Pulmonary artery endothelial cell (primary cell): ENCODE measurements at places on chromosomes 2 and 18.
A peak's percentile ranks its signal among the peaks of the same experiment; 100 is the strongest.

DNA sequence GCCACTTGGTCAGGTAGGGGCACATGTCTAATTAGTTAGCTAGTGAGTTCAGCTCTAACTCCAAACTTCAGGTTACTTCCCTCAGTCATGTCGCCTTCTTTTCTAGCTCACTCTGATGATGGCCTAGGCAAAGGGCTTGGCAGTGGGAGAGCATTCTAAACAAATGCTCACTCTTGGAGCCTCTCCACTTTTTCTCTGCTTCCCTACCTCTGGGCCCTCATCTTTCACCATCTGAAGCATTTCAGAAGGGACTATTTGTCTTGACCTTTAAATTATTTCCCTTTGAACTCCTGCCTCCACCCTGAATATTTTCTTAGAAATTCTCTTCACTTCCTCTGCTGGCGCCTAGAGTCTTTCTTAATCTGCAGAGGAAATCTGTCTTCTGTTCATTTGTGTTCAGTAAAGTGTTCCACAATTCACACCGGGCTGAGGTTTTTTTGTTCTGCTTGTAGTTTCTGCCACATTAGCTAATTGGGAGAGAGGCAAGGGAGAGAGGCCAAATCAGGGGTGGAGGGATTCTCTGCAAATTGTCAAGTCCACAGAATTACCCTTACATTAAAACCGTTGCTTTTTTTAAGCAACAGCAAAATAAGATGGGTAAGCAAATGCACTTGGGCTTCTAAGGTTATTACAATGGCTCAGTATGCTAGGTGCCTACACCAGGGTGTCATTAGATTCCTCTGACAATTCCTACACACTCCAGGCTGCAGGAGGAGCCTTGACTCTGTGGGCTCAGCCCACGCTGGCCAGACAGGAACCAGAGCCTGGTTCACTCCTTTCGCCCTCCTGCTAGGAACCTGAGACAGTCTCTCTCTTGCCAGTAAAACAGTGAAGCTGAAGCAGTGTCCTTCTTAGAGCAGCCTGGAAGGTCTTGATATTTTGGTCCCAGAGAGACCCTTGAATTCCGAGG lies 5.5 kb downstream of the MSGN1 start:
- no peak for DNase-seq

GRCh38 chr2:86249579-86250391 lies 50.5 kb downstream of the MRPL35 start:
- no peak for DNase-seq

GRCh38 chr2:223925106-223925505 lies 20.0 kb downstream of the WDFY1 start:
- DNase-seq: no peak

- no peak for DNase-seq
Observed at GRCh38 chr2:216480221-216480620, 18.4 kb upstream of the RPL37A start.

GRCh38 chr2:27653397-27653796 lies 10.0 kb downstream of the SUPT7L start:
- DNase-seq: no peak

DNA sequence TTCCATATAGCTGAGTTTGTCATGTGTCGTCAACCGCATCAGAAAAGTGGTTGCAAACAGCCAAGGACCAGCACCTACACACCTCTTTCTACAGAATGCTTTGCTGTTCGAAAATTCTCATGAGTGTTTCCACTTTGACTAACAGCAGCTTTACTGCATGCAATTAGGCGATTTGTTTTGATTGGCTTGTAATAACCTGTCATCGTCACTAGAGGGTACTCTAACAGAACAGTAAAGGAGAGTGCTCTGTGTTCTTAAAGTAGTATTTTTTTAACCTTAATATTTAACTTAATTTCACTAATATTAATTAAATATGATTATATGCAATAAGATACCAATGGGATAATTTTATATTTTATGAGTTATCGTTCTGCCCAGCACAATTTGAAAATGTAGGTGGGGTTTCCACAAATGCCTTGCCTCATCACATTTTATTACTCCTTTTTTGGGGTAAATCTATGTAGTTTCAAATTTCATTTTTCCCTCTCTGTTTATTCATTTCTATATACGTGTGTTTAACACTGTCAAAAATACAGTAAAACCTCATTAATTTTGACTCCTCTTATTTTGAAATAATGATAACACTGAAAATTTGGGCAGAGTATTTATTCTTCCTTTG lies 502.2 kb downstream of the NRXN1 start:
- DNase-seq: no peak

- no peak for DNase-seq
Observed at GRCh38 chr18:24372279-24372872, 25.2 kb downstream of the OSBPL1A start.

GRCh38 chr2:200677721-200678532 lies 92.1 kb downstream of the AOX1 start:
- no peak for DNase-seq

GRCh38 chr18:74353169-74353775 lies 37.6 kb downstream of the C18orf63 start:
- DNase-seq: peak; percentile 22

GRCh38 chr2:222884805-222885424 lies 24.1 kb downstream of the ACSL3 start:
- DNase-seq: no peak

DNA sequence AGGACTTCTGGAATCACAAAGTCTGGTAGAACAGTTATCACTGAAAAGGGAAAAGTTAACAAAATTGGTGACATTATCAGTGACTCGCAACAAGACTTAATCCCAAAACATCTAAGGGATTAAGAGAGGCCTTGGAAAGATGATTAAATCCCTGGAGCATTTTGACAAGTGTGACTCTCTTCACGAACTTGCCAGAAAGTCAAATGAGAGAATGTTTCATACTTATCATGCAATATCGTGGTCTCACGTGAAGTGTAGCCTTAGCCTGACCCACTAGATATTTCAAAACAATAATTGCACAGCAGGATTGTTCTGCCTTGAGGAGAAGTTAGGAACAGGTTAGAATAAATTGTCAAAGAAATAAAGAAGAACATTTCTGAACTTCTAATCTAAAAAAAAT lies 104.5 kb downstream of the COL6A3 start:
- DNase-seq: no peak

DNA sequence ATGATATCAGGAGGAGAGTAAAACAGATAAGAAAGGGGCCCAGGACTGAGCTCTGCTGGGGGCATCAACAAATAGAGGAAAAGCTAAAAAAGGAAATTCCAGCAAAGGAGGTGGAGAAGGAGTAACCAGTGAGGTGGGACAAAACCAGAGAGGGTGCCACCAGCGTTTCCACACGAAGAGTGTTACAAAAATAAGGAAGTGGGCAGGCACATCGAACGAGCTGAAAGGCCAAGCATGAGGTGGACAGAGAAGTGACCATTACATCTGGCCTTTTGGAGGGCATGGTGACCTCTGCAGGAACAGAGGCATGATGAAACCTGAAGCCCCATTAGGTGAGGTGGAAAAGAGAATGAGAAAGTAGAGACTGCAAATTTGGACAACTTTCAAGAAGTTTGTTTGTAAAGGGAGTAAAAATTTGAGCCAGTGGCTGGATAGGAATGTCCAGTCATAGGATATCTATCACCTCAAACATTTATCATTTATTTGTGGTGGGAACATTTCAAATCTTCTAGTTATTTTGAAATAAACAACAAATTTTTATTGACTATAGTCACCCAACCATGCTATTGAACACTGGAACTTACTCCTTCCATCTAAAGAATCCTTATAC lies 18.4 kb upstream of the VIT start:
- no peak for DNase-seq

DNA sequence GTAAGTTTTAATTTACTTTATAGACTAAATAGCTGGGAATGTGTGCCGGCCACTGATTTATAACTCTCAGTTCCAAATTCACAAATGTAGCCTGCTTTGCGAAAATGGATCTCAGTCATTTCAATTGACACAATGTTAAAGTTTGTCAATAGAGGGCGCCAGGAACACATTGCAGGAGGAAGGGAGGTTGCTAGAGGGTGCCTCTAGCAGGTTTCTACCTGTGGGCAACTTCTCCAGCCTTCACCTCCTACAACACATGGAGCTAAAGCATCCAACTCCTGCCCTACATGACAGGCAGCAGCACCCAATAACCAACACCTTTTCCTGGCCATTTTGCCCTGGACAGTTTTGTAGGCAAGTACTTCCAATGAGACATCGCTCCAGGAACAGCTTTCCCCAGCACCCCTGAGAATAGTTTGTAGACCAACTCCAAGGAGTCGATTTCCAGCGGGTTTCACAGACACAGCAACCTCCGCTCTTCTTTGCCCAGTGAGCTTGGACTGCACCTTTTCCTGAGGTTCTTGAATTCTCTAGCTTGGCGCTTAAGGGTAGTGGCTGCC lies 784.8 kb upstream of the CDH2 start:
- no peak for DNase-seq

DNA sequence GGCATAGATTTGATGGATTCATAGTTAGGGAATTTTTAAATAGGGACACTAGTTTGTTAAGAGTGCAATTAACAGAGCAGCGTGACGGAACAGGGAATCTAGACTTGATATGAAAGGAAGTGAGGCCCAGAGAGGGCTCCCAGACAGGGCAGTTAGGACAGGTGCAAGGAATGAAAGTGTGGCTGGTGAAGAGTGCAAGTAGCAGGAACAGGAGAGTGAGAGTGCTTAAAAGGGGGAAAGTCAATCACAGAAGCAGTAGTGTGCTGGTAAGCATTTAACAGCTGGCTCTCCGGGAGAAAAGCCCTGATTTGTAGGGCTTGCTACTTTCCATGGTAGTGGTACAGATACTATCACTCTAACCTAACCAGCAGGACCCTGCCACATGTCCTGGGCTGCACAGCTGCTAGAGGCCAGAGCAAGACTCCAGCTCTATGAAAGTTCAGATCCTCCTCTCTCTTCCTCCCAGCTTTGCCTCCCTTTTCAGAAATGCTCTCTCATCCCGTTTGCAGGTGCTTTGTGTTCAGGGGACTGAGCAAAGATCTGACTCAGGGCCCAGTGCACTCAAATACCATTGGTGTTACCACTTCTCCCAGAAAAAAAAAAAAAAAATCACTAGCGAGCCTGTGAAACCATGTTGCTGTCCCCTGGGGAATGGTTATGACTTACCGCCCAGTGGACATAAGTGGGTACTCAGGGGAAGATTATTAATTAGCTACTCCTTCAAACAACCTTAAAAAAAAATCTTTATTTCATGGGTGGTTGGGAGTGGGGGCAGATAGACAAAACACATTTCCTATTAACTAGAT lies 18.1 kb upstream of the GCFC2 start:
- no peak for DNase-seq

GRCh38 chr18:286515-287310 lies 18.9 kb upstream of the THOC1 start:
- DNase-seq: no peak

DNA sequence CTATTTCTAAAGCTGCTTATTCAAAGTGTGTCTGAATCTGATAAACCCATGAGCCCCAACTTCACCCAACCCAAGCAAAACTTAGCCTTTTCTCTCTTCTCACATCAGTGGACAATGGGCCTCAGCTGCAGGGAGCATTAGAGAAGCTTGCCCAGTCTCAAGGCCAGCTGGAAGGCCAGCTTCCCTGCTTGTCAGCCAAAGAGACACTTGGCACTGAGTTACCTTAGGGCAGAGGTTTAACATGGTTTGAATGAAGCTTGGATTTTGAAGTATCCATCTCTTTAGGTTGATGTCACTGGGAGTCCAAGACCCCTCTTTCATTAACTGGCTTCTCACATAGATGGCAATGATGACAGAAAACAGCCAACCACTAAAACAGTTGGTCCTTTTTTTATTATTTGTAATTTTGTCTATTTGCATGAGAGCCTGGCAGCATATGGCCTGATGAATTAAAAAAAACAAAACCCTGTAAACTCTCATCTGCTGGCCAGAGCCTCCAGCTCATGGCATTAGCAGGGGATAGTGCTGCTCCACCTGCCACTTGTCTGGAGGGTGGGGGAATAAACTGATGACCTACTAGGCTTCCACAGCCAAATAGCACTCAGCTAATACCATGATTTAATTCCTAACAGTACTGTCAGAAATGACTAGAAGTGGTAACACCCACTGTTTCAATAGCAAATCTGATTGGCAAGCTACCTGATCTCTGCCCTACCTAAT lies 137.0 kb downstream of the UBE2E3 start:
- DNase-seq: no peak

DNA sequence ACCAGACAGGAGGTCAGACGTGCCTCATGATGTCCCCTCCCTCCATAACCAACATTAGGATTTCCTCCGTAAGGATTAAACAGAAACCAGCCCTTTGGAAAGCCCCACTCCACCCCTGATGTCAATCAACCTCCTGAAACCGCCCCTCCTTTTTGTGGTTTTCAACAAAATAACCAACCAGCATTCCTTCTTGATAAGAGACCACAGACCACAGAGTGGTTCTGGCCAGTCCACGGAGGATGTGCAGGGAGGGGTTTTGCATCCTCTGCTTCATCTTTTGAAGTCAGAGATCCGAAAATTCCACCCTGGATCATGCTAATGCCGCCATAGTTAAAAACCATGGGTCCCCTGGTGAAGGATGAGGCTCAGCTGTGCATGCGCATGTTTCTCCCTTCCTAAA lies 180.0 kb upstream of the CCDC150 start:
- no peak for DNase-seq

- DNase-seq: peak; percentile 66
Observed at GRCh38 chr2:219171231-219171651, 1.4 kb upstream of the SLC23A3 start.

GRCh38 chr2:69097891-69098655 lies 85.1 kb downstream of the ANTXR1 start:
- DNase-seq: no peak
